ENCODE measurements at places on chromosomes 5 and 9.

- DNase-seq: no peak
Measured at GRCh38 chr5:78433972-78434371, 73.6 kb downstream of the SCAMP1 start.

DNA sequence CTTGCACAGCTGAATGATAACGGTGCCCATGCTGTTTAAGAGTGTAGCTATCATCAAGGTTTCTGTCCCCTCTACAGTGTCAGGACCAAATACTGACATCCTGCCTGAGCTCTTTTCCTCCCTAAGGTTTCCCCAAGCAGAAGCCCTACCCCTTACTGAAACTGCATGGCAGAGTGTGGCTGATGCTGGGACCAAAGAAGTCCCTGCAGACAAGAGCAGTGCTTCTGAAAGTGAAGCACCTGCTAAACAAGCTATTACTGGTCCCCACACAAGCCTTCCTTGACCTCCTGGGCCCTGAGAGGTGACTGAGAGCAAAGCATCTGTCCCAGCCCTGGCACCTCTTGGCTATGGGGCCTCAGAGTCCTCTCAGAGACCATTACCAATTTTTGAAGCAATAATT lies 56.1 kb downstream of the CFAP90 start:
- DNase-seq: no peak

DNA sequence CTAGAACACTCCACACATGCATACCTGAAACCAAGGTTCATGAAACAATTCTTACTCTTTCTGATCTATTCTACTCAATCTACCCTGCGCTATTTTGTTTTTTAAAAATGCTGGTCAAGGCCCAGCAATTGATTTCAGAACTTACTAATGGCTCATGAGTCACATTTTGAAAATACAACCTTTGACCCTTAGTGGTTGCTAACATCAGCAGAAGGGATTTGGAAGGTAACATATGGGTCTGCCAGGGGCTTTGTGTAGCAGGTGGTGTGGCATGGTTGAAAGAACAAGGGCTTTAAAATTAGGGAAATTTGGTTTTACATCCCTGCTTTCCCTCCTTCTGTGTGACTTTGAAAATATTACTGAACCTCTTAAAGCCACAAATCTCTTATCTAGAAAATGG lies 101.4 kb downstream of the ATG10 start:
- no peak for DNase-seq

DNA sequence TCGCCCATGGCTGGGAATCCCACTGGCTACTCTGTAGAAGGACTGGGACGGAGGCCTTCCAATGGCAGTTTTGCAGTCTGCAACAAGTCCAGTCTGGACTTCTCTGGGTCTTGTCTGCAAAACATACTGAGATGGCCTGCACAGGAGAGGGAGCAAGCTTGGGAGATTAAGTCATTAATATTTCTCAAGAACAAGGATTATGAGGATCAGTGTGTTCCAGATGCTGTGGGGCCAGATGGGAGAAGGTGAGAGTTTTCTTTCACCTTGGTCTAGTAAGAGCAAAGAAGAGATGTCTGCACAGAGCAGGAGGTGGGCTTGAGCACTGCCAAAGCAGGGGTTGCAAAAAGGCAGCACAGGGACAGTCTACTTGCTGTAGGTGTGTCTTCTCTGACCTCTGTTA lies at the start of gene PDE6A:
TSS of gene PDE6A (minus strand) at position 128 of the 400 bp plus-strand sequence. CDS start at position 8, 120 bp downstream.
- DNase-seq: no peak

GRCh38 chr5:142053426-142054151 lies 40.8 kb upstream of the GNPDA1 start:
- no peak for DNase-seq

DNA sequence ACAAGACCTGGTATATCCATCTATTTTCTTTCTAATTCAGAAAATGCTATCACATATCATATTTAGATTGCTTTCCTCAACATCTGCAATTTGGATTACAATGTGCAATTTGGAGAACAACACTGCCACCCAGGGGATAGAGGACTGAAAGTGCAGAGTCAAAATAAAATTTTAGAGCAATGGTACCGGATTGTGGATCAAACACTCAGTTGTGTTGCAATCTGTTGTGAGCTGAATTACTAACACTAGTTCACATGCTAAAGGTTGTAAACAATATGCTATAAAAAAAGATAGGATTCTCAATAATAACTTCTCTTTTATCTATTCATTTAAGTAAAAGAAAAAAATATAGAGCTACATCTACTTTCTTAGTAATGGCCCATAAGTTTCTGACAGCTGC lies 11.9 kb upstream of the SRFBP1 start:
- DNase-seq: no peak

DNA sequence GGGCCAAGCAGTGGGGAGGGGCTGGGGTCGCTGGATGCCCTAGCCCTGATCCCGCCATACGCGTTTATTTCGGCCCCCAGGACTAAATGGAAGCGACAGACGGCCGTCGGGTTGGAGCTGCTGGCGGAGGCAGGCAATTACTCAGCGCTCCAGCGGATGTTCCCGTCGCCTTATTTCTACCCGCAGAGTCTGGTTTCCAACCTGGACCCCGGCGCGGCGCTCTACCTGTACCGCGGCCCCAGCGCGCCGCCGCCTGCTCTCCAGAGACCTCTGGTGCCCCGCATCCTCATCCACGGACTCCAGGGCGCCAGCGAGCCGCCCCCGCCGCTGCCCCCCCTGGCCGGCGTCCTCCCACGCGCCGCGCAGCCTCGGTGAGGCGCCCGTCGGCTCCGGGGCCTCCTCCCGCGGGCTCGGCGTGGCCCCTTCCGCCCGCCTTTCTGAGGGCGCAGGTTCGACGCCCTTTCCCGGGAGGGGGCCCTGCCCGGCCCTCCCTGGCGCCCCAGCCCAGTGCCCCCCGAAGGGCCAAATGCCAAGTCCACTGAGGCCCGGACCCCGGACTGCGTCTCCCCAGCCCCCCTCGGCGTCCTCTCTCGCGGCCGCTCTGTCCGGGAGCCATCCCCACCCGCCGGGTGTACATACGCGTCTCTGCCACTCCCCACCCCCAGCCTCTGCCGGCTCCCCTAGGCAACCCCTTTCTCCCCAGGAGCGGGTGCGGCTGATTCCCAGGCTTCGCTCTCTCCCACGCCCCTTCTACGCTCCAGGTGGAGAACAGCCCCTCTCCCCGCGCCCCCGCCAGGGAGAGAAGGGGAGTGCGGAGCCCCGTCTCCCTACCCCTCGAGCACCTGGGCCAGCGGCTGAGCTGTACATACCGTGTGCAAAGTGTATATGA lies 7.0 kb downstream of the BARHL1 start:
- no peak for DNase-seq

GRCh38 chr5:39670391-39670790 lies 245.6 kb upstream of the DAB2 start:
- no peak for DNase-seq

Data from T-helper 1 cell (primary cell).